Activated T-helper 1 cell treated with anti-CD3 and anti-CD28 coated beads, Interleukin-2, amount 50 U/mL, for 16 hours (primary cell): ENCODE measurements at places on chromosomes 4 and X.

GRCh38 chr4:123589301-123589700, 192.7 kb downstream of the SPRY1 start:
- DNase-seq, result no peak

DNA sequence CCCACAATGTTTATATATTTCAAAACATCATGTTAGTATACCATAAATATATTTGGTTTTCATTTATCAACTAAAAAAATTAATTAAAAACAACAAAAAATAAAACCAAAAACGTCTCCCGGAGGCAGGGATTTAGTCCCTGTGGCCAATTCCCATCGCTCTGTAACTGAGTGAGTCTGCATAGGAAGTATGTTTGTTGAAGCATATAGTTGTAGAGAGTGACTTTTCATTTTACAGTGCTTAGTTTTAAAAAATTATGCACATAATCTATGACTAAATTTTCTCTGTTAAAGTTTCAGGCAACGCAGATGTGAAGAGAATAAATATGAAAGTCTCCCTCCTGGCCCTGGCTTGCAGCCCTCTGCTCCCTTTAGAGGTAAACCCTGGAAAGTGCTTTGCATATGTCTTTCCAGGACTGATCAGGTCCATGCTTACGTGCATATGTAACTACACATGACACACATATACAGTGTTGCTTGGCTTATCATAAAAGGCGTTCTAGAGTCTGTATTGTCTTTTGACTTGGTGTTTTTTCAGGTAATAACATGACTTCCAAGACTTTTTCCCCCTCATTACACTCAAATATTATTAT, 63.4 kb upstream of the SORBS2 start:
- DNase-seq, result no peak

GRCh38 chr4:101864660-101865059, 74.1 kb downstream of the BANK1 start:
- DNase-seq, result no peak

DNA sequence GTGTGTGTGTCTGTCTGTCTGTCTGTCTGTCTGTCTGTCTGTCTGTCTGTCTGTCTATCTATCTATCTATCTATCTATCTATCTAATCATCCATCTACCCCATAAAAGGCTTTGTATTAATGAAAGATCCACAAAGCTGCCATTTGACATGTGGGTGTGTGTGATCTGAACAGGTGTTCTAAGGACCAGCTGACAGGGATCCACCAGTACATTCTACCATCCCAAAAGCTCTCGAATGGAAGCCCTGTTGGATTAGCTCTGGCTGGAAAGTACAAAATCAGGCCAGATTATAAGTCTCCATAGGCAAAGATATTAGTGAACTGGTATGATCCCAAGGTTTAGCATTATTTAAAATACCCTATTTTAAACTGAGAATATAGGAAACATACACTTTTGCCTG, 299.3 kb downstream of the CAMK2D start:
- DNase-seq, result no peak

GRCh38 chrX:133005042-133005441, 46.6 kb upstream of the HS6ST2 start:
- DNase-seq, result no peak

- DNase-seq, result no peak
Observed at GRCh38 chr4:81659051-81659450, 187.3 kb upstream of the RASGEF1B start.

- DNase-seq, result no peak
Observed at GRCh38 chr4:2285613-2286381, 23.9 kb upstream of the MXD4 start.

DNA sequence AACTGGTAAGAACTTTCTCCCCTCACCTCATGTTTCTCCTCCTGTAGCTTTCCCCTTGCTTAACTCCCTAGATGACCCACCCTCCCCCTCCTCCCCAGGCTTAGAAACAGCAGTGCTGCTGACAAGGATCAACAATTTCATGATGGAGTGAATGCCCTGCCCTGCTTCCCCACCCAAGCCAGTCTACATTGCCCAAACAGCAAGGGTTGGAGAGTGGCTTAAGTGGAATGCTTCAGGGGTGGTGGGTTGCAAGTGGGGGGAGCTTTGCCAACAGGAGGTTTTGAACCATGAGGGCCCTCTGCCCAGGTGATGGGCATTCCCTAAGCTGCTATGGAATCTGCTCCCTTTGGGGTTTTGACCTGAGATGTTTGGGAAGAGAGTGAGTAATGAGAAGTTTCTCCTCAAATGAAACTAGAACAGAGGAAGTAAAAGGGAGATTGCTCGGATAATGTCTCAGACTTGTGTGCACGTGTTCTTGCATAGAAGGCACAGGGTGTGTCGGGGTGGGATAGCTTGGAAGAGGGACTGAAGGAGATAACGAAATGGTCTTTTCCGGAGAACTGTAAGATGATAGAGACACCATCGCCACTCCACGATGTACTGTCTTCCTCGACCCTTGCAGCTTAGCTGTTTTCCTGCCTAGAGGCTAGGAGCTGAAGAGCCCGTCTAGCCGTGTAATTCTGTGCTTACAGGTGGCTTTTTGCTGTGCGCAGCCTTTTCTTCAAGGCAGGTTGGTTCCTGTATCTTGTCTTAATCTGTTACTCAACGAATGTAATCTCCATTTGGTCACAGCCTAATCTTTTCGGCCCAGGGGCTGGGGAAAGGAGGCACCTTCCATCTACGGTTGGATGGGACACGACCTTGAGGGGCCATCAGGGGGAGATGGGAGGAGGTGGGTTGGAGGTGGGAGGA, 10.1 kb downstream of the GDPD2 start:
- no peak for DNase-seq

DNA sequence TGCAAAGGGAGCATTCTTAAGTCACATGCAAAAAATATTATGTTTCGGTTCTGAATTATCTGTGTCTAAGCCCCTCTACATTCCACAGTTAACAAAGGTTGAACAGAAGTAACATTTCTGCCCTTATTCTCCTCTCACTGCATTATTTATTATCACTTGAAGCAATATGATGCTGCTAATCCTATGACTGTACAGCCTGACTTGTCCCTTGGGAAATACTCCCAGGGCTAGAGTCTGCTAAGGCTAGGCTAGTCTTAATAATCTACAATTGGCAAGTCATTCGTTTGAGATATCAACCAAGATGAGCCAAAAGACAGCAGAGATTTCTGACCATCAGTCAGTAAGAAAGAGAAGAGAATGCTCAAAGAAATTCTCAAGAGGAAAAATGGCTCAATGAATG, 226.9 kb upstream of the HCCS start:
- no peak for DNase-seq
